ENCODE measurements at places on chromosomes 16 and 17.

DNA sequence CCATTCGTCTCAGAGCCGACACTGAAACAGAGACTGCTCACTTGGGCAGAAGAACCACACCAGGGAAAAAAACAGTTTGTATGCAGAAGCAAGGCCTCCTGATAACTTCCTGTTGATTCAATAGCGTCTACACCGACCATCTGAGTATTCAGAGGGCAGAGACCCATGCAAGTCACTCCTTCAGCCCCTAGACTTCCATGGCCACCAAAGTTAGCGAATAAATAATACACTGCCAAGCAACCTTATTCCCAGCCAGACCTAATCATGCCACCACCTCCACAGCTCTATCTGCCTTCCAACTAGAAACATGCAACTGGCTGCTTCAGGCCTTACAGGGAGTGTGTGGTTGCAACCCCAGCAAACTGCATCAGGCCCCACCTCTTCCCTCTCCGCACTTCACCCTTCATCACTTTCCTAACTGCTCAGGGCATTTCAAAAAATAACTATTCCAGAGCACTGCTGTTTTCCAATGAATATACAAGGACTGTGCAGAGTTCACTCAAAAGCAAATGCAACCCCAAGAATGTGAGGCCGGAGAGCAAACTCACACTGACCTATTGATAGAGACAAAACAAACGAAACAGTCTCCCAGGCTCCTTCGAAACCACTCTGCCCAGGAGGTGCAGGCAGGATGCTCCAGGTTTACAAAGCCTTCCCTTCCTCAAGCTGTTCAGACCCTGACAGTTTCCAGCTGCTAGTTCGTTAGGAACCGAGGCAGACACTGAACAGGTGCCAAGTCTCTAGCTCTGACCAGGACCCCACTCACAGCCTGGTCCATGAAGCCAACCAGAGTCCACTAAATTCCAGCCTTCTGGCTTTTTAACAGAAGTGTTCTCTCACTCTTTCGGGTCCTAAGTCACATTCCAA lies 3.6 kb downstream of the USP7 start:
- no peak for DNase-seq

DNA sequence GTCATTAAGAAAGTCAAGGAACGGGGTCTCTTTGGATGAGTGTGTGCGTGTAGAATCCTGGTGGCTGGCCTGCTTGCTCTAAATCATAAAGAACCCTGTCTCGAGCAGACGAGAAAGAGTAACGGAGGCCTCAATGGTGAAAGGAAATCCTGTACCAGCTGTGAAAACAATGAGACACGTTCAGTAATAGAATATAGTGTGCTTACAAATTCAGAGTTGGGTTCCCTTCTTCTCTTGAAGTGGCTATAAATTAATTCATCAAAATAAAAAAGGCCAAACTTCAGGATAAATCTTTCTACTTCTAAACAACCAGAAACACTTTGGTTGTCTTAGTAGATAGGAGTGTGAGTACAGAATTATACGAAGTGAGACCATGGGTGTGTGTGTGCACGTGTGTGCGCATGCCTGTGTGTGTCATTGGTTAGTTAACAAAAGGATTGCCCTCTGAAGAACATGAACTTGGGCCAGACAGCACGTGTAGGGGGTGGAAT lies 48.5 kb downstream of the WWOX start:
- DNase-seq: no peak

- no peak for DNase-seq
Observed at GRCh38 chr16:24085666-24086065, 170.5 kb upstream of the CACNG3 start.

GRCh38 chr17:40886090-40886489 lies 1.0 kb upstream of the KRT20 start:
- DNase-seq: no peak
